ENCODE measurements at places on chromosomes 16 and 17. TPM values are rescaled to one million over a fixed set of nuclear protein-coding genes. Genes with fewer than 3 reads are reported as not detected.
A peak's percentile ranks its signal among the peaks of the same experiment; 100 is the strongest.

KRT12 gene
- not detected for total RNA-seq

- DNase-seq = no peak
- peaks cover 2% of the 10 kb centered on the region for H3K36me3 ChIP-seq
- no peak overlapping the region for H3K27ac ChIP-seq
- no peak overlapping the region for H3K4me3 ChIP-seq
- peaks cover 29% of the 10 kb centered on the region for H3K4me1 ChIP-seq
Observed at GRCh38 chr17:77832180-77832560, 126.3 kb upstream of the TNRC6C start.

DNA sequence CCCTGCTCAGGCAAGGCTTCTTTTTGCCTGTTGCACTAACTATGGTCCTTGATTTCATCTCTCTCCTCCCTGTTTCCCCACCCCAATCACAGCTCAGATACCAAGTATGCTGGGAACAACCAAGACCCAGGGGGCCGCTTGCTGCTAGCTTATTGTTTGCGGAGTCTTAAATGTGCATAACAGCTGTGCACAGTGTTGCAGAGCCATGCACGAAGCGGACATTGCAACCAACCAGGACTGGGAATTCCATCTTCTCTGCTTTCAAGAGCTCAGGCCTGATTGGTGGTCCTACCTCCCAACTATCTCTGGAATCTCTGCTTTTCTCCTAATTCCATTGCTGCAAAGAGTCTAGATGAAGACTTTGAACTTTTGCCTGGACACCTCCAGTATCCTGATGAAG lies 281.3 kb upstream of the TNRC6C start:
- no peak for DNase-seq
- peaks cover 16% of the 10 kb centered on the region for H3K36me3 ChIP-seq
- H3K4me3 ChIP-seq = no peak overlapping the region

- H3K4me1 ChIP-seq = no peaks in the 10 kb centered on the region
- no peak for DNase-seq
- H3K27me3 ChIP-seq = peaks cover 4% of the 10 kb centered on the region
- H3K36me3 ChIP-seq = no peaks in the 10 kb centered on the region
- H3K4me3 ChIP-seq = no peak overlapping the region
Observed at GRCh38 chr16:7086822-7087616, 245.6 kb upstream of the RBFOX1 start.

DNA sequence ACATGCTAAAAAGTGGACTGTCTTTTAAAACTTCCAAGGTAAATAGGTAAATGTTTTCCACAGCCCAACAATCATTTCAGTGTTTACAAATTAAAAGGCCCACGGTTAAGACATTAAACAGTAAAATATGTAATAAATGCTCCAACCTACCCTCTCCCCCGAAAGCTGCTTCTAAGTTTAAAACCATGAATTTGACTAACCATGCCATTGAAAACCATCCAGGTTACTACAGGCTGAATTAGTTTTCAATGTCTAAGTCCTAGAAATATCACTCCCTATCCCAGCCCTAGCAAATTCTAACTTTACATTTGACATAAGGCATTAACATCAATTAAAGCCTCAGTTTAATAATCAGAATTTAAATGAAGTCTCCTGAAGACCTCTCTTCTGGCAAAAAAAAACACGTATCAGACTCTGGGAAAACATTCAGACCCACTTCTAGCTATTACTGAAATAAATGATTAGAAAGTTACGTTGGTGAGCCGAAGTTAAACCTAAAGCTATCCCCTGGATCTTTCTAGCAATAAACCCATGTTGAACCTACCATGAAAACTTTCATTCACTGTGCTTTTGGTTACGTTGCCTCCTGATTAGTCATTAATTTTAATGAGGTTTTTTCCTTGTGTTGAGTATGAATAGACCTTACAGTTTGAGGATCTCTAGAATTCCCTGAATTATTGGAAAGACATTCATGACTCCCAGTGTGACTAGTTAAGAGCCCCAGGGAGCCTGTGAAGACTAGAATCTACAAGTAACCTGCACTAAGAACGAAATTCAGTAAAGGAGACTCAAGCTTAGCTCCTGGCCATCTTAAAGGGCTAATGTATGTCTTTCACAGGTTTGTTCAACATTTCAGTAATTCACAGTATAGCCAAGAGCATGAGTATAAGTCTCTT lies 1.7 kb upstream of the POLG2 start:
- H3K27ac ChIP-seq = peak overlapping the region; percentile 98
- H3K4me3 ChIP-seq = peak overlapping the region; percentile 98
- H3K4me1 ChIP-seq = peaks cover 75% of the 10 kb centered on the region
- H3K36me3 ChIP-seq = peaks cover 70% of the 10 kb centered on the region
- DNase-seq = no peak
